ENCODE measurements at places on chromosomes 5 and 9.

DNA sequence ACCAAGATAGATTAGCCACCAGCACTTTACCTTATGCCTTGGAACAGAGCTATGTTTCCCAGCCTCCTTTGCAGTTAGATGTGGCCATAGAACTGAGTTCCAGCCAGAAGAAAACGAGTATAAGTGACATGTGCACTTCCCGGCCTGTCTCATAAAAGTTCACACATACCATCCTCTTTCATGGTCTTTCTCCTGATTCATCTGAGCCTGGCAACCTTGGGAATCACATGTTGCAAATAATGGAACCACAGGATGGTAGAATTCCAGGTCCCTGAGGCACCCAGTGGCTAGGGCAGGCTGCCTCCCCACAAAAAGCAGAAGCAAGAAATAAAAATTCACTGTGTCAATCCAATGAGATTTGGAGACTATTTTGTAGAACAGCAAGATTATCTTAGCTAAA lies 128.1 kb downstream of the PDE4D start:
- no peak for DNase-seq

DNA sequence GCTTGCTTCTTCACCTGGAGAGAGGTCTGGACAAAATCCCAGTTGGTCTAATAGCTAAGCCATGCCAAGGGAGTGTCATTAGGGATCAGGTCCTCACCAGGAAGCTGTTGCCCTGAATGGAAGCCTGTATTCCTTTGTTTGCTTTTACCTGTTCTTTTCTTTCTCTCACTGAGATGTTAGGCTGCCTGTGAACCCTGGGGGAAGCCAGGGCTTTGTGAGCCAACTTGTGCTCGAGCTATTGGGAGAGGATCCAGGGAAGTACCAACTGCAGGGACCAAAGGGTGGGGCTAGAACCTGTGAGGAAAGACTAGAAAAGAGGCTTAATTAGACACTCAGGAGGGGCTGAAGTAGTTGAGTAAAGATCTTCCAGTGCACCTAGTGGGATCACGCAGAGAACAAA lies 451.2 kb upstream of the TLE4 start:
- no peak for DNase-seq

- no peak for DNase-seq
These were observed 77.3 kb upstream of the SLC1A3 start for GRCh38 chr5:36529142-36529541.

- DNase-seq: no peak
These were observed 154.3 kb upstream of the DMRT1 start for GRCh38 chr9:687034-687785.

GRCh38 chr5:73230264-73231245 lies 57.6 kb downstream of the TMEM174 start:
- no peak for DNase-seq

DNA sequence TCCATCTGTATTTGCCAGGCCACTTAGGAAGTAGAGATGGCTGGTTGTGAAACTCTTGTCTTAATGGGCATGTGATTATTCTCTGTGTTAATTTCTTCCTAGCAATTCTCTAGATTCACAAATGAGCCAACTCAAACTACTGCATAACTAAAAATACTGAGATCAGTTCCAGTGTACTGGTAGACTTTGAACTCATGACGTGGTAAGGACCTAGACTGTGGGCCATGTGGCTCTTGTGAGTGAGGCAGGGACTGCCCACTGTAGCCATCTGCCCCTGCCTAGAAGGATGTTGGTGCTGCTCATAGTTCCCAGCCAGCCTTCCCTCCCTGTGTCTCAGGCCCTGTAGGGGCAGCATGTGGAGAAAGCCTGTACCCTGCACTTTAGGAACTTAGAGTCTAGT lies 47.4 kb downstream of the CYSTM1 start:
- no peak for DNase-seq

DNA sequence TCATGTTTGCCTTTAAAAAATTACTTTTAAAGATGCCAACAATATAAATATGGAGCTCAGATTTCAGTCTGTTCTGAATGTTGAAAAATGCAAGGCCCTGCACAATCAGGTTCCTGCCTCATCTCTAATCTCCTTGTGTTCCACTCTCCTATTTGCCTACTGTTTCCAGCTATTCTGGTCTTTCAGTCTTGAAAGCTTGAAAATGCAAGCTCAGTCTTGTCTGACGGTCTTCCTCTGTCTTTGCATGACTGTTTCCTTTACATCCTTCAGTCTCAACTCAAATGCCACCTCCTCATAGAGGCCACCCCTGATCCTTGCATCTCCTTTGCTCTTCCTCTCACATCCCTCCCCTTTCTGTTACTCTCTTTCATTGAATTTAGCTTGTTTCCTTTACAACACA lies 354.9 kb downstream of the KIF4B start:
- no peak for DNase-seq

DNA sequence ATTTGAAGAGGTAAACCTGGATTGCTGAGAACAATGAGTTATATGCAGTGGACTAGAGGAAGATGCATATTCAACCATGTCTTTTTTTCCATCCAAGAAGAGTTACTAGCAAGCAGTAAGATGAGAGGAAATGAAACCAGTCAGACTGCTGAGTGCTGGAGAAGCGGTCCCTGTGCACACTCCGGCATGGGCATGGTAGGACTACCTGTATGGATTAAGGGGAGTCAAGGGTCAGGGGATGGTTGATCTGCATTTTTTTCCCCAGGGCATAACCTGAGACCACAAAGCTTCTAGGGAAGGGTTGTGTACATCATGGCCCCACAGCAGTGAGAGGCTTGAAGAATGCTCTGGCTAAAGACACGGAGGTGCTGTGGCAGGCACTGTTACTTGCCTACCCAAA lies 76.6 kb upstream of the ZNF169 start:
- no peak for DNase-seq

DNA sequence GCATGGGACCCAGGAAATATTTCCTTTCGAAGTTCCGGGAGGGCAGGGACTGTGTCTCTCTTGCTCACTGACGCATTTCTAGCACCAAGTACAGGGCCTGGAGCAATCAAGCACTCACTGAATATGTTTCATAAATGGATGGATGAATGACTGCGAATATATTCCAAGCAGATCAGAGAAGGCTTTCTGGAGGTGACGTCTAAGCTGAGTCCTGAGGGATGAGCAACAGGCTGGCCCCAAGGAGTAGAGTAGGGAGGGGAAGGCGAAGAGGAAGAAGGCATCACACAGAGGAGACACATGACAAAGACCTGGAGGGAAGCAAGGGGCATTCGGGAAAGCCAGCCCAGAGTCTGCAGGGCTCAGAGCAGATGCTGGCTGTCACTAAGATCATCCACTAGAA lies 13.9 kb downstream of the ANXA6 start:
- DNase-seq: no peak

DNA sequence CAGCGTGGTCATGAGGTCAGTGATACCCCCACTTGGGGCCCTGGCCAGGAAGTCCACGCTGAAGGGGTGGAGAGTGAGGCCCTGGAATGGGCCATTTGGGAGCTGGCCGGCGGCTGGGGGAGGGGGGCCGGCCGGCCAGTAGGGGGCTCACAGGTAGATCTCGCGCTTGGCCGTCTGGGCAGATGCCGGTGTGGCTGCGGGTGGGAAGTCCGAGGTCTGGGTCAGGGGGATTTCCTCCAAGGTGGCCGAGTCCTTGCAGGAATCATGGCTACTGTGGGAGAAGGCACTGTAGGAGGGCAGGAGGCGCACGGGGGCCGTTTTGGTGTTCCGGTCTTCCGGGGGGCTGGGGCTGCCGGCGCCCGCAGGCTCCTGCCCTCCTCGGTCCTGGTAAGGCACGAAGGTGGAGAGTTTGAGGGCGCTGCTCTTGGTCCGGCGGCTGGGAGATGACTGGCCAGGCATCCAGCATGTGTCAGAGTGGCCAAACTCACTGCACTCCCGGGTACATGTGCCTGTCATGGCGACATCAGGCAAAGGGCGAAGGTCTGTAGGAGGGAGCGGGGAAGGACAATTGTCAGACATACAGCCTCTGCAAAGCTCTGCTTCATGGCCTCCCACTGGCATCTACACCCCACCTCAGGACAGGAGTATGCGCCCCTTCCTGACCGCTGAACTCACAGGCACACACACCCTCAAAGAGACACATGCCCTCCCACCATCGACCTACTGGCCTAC lies 24.1 kb downstream of the PCDH1 start:
- no peak for DNase-seq

- no peak for DNase-seq
These were observed 980 bp upstream of the RHOBTB3 start for GRCh38 chr5:95730011-95730700.
